CD8-positive, alpha-beta T cell (primary cell): ENCODE measurements at places on chromosomes 7 and 10. TPM values are rescaled to one million over a fixed set of nuclear protein-coding genes. Genes with fewer than 3 reads are reported as not detected.

The GNGT1 gene
- not detected for total RNA-seq

The TMEM236 gene
- not detected for total RNA-seq

The FAM25G gene
- total RNA-seq: not detected

The ZPBP gene
- total RNA-seq: not detected

The PRR15 gene
- not detected for total RNA-seq
